HFFc6 (cell line): ENCODE measurements at places on chromosomes 16 and 17. TPM values are rescaled to one million over a fixed set of nuclear protein-coding genes. Genes with fewer than 3 reads are reported as not detected.

The NPIPA2 gene
- total RNA-seq, result 1.1 to 1.8 TPM in 2 of 3 replicates, not detected in the other

The KLHL10 gene
- total RNA-seq, result 0.13 TPM in 1 of 3 replicates, not detected in the others

The GRAPL gene
- not detected in 3 replicates for total RNA-seq

The TSNAXIP1 gene
- total RNA-seq, result 0.80 to 1.1 TPM (median 0.98 TPM) in 3 replicates

The SPNS1 gene
- total RNA-seq, result 38.3 to 46.6 TPM (median 42.0 TPM) in 3 replicates

The TMEM238L gene
- total RNA-seq, result not detected in 2 replicates

The PRSS27 gene
- total RNA-seq, result 0.29 to 0.55 TPM (median 0.43 TPM) in 3 replicates

- DNase-seq, result no peak
- no peaks in the 10 kb centered on the region for H3K36me3 ChIP-seq
- no peaks in the 10 kb centered on the region for H3K4me1 ChIP-seq
- H3K27me3 ChIP-seq, result 0 out of 2 replicates have a peak, but pooled peaks cover 1% of the 10 kb centered on the region
- no peak overlapping the region for H3K27ac ChIP-seq
- no peak overlapping the region for H3K4me3 ChIP-seq
These were observed 33.5 kb upstream of the MON1B start for GRCh38 chr16:77157346-77158058.

DNA sequence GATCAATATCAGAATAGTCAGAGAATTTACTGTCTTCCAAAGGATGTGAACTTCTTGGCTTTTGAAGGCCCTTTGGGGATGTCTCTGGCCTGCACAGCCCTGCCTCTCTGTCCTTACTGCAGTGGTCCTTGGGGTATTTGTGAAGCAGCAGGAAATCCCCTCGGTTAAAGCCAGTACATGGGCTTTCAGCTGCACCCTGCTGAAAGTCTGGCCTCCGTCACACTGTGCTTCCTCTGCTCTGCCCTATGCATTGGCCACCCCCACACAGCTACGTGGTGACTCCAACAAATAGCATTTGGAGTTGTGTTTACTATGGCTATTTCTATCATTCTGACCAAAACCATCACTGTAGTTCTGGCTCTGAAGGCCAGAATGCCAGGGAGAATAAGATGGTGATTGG lies 21.2 kb downstream of the SYCE1L start:
- no peak overlapping the region for H3K4me3 ChIP-seq
- no peak overlapping the region for H3K27ac ChIP-seq
- H3K4me1 ChIP-seq, result peaks cover 5% of the 10 kb centered on the region

DNA sequence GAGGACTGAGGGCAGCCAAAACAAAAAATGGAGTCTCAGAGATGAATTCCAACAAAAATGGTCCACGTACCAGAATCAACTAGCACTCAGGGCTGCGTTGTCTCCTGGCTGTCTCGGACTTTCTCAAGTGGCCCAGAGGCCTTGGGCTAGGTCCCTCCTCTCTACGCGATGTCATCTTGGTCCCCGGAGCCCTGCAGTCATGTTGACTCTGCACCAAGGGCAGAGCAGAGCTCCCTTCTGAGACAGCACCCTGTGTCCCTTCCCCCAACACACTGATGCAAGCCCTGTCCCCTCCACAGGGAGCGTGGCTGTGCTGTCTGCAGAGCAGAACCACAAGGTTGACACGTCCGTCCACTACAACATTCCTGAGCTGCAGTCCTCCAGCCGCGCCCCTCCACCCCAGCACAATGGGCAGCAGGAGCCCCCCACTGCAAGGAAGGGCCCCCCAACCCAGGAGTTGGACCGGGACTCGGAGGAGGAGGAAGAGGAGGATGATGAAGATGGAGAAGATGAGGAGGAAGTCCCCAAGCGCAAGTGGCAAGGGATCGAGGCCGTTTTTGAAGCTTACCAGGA lies 20.8 kb downstream of the GINS2 start:
- H3K36me3 ChIP-seq, result peaks cover 52% of the 10 kb centered on the region
- H3K27ac ChIP-seq, result no peak overlapping the region
- H3K4me3 ChIP-seq, result no peak overlapping the region
- peaks cover 10% of the 10 kb centered on the region for H3K27me3 ChIP-seq

DNA sequence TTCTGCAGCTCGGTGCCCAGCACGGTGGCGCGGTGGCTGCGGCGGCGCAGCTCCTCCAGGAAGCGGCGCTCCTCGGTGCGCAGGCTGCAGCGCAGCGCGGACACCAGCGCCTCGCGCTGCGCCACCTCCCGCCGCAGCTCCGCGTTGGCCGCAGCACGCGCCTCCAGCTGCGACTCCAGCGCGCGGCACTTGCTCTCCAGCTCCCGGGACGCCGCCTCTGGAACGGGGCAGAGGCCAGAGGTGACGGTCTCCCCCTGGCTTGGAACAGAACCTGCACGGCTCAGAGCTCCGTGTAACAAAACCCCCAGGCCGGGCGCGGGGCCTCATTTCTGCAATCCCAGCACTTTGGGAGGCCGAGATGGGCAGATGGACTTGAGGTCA lies 13.2 kb upstream of the CLUH start:
- H3K27me3 ChIP-seq, result peaks cover 42% of the 10 kb centered on the region
- H3K36me3 ChIP-seq, result no peaks in the 10 kb centered on the region
- DNase-seq, result no peak
- no peak overlapping the region for H3K4me3 ChIP-seq

DNA sequence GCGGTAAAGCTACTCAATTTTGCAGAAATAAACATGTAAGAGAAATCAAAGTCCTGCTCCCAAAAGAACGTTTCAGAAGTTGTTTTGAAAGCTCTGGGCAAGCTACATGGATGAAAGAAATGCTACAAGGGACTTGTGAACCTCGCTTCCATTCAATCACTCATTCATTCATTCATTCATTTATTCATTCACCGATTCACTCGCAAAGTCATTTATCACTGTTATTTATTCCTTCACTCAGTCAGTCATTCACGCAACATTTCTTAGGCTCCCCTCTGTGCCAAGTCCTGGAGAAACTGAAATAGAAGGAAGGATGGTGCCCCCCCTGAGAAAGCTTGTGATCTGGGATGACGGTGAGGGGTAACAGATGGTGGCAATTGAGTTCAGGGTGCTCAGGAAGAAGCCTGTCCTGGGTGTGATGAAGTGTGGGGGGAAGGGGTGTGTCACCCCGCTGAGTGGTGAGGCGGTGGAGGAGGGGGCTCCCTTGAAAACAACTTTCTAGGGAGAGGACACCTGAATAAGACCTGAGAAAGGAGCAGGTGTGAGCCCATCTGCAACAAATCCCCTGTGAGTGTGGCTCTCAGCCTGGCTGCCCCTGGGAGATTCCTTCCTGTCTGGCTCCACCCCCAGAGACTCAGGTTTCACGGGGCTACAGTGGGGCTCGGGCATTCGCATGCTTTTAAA lies 36.3 kb upstream of the PRSS54 start:
- H3K4me1 ChIP-seq, result no peaks in the 10 kb centered on the region
- DNase-seq, result no peak
- no peaks in the 10 kb centered on the region for H3K36me3 ChIP-seq
- no peak overlapping the region for H3K4me3 ChIP-seq

DNA sequence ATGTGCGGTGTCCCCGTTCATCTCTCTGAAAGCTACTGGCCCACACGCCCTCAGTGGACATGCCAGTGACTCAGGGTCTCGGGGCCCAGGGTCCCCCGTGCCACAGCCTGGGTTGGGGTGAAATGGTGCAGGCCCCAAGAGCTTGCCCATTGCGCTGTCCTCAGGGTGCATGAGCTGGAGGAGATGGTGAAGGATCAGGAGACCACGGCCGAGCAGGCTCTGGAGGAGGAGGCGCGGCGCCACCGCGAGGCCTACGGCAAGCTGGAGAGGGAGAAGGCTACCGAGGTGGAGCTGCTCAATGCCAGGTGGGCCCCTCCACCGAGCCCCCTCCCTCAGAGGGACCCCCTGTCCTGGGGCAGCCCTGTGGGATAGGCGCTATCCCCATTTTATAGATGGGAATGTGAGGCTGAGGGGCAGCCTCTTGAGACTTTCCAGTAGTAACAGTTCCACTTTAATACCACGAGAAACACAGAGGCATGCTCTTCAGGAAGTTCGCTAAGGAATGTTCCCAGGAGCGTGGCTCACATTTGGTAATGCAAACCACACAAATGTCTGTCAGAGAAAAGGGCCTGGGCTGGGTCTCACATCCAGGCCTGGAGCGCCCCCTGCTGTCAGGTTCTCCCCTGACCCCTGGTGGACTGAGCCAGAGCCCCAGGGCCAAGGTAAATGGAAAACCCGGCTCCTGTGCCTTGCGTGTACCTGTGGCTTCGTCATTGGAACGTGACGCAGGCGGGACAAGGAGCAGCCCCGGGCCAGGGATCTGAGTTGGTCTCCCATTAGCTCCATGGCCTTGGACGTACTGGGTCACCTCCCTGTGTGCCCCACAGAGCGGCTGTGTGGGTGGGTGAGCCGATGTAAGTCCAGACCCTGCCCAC lies 133.7 kb downstream of the RAB11FIP4 start:
- H3K4me3 ChIP-seq, result no peak overlapping the region
- no peaks in the 10 kb centered on the region for H3K36me3 ChIP-seq
- H3K27ac ChIP-seq, result no peak overlapping the region
- no peaks in the 10 kb centered on the region; the same call in none of the 2 replicates for H3K27me3 ChIP-seq

DNA sequence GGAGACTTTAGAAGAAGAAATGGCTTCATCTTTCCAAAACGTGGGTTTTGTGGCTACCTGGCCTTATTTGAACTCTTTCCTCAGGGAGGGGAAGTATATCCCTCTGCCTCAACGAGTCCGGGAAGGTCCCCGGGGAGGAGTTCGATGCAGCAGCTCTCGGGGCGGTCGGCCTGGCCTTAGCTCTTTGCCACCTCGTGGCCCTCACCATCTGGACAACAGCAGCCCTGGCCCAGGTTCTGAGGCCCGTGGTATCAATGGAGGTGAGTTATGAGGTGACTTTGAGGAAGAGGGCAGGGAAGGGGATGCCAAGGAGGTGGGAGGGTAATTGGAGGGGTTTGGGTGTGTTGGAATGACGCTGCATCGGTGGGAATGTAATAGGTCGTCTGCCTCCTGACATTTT lies 7.7 kb downstream of the ATXN2L start:
- peaks cover 54% of the 10 kb centered on the region for H3K36me3 ChIP-seq
- H3K4me3 ChIP-seq, result no peak overlapping the region
- DNase-seq, result no peak
- H3K4me1 ChIP-seq, result peaks cover 14% of the 10 kb centered on the region
- H3K27ac ChIP-seq, result no peak overlapping the region

- no peak overlapping the region for H3K4me3 ChIP-seq
- H3K27ac ChIP-seq, result no peak overlapping the region
- H3K36me3 ChIP-seq, result no peaks in the 10 kb centered on the region
- no peak for DNase-seq
- H3K27me3 ChIP-seq, result peaks cover 4% of the 10 kb centered on the region
- no peaks in the 10 kb centered on the region for H3K4me1 ChIP-seq
These were observed 17.2 kb upstream of the NUDT16L1 start for GRCh38 chr16:4675864-4676786.

GRCh38 chr16:9053006-9053601 lies 38.3 kb upstream of the HAPSTR1 start:
- peaks cover 2% of the 10 kb centered on the region; the same call in 1 of the 2 replicates for H3K27me3 ChIP-seq
- peaks cover 4% of the 10 kb centered on the region for H3K36me3 ChIP-seq
- H3K4me1 ChIP-seq, result peaks cover 52% of the 10 kb centered on the region
- no peak overlapping the region for H3K27ac ChIP-seq
- peak overlapping the region; percentile 9; the same call in 1 of the 2 replicates for H3K4me3 ChIP-seq

- peaks cover 51% of the 10 kb centered on the region for H3K4me1 ChIP-seq
- no peak overlapping the region for H3K4me3 ChIP-seq
- H3K27ac ChIP-seq, result no peak overlapping the region
- no peaks in the 10 kb centered on the region for H3K27me3 ChIP-seq
These were observed 75.5 kb downstream of the MYH10 start for GRCh38 chr17:8555062-8555461.

- peaks cover 85% of the 10 kb centered on the region for H3K4me1 ChIP-seq
- H3K4me3 ChIP-seq, result peak overlapping the region; percentile 64
- H3K36me3 ChIP-seq, result peaks cover 63% of the 10 kb centered on the region
- peaks cover under 1% of the 10 kb centered on the region; the same call in 1 of the 2 replicates for H3K27me3 ChIP-seq
These were observed 61.2 kb downstream of the HS3ST3A1 start for GRCh38 chr17:13540546-13540945.

DNA sequence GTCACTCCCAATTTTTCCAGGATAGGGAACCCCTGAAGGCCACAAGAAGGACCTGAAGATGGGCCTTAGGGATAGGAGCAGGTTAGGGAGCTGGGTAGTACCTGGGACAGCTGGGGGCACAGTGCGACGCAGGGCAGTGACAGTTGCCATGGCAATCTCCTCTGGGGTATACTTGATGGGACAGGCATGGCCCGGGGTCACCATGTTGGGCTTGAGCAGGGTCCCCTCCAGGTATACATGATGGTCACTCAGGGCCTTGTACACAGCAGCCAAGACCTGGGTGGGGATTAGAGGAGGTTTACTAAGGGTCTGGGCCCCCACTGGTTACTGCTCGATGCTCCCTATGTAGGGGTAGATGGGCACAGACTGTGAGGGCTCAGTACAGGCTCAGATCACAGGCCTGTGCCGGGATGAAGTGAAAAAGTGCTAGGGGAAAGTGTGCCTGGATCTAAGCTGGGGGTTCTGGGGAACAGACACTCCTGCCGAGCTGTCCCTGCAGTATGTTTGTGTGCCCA lies 2.7 kb downstream of the ALDOC start:
- DNase-seq, result no peak
- H3K4me3 ChIP-seq, result no peak overlapping the region
- no peak overlapping the region for H3K27ac ChIP-seq
- peaks cover 44% of the 10 kb centered on the region for H3K4me1 ChIP-seq
- peaks cover under 1% of the 10 kb centered on the region; the same call in 1 of the 2 replicates for H3K36me3 ChIP-seq

DNA sequence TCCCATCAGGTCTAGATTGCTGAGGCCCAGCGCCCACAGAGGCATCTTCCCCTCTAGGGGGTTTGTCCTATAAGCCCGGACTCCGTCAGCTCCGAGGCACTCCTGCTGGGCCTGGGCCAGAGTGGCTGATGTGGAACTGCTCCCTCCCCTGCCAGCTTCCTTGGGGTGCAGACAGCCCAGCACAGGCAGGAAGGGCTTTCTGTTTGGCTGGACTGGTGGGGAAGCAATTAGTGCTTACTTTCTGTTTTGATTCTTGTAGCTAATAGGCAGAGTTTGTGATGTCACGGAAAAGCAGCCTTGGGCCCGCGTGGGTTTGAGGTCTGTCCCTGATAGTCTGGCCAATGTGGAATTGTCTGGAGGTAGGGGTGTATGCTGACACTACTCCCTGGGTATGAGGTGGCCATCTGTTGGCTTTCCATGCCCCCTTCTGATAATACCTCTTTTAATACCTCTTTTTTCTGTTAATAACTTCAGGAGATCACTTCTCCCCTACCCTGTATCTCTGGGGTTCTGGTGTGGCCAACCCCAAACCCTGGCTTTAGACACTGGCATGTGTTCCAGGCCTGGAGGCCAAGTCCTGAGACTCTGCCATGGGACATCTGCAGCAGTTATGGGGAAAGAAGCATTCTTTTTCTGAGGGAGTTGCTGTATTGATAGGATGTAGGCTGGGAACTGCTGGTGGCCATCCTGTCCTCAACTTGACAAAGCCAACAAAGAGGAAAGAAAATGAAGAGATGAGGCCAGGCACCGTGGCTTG lies 190.9 kb downstream of the RAB11FIP4 start:
- DNase-seq, result no peak
- no peaks in the 10 kb centered on the region; the same call in 1 of the 2 replicates for H3K27me3 ChIP-seq
- H3K27ac ChIP-seq, result peak overlapping the region; percentile 89

GRCh38 chr16:21694609-21695008 lies 30.8 kb downstream of the OTOA start:
- H3K36me3 ChIP-seq, result no peaks in the 10 kb centered on the region
- no peak overlapping the region for H3K27ac ChIP-seq
- no peak for DNase-seq
- peaks cover 26% of the 10 kb centered on the region for H3K27me3 ChIP-seq
- H3K4me1 ChIP-seq, result no peaks in the 10 kb centered on the region
